ENCODE measurements at places on chromosomes 2 and 18.

GRCh38 chr2:232319067-232319802, 59.3 kb upstream of the ALPP start:
- DNase-seq = no peak

- DNase-seq = no peak
Measured at GRCh38 chr2:503288-503999, 173.8 kb downstream of the TMEM18 start.

DNA sequence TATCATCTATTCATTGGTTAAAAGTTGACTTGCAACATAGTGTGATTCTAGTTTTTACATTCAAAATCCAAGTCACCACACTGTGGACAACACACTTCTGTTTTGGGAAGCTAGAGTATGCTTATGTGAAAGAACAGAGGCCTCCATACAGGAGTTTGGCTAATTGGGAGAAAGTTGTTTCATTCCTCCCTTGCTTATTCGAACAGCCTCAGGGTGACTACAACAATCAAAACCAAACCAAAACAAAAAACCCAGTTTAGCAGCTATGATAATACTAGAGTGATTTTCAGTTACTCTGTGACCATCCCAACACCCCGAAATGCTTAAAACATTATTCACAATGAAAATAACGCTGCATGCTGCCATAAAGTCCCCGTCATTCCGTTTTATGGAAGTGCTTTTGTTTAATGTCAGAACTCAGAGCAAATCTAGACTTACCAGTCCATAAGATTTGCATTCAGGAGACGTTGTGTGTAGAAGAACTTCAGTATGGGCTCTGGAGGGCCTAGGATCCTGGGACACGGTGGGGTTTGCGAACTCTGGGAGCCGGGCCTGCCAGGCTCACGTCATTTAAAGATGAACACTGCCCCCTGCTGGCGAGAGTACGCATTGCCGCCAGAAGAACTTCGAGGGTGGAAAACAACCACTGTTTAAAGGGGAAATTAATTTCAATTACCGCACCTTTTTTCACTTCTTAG, 111.4 kb downstream of the FTCDNL1 start:
- DNase-seq = no peak

DNA sequence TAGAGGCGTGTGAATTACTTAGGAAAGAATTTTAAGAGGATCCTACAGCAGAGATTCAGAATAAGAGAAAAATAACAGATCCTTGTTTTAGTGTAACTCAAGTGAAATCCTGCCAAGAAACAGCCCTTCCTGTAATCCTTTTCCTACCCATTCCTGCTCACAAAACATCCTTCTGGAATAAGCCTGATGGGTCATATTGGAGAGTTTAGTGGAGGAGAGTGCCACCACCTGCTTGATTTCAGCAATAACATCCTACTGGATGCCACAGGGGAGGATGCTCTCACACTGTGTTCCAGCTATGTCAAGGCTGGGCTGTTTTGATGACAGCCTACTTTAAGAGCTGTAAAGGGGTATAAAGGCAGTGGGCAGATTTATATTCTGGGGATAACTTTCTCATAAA, 54.8 kb upstream of the CCDC178 start:
- peak; percentile 12 for DNase-seq

GRCh38 chr18:44765456-44765855, 84.8 kb downstream of the SETBP1 start:
- no peak for DNase-seq

GRCh38 chr2:149562324-149562723, 25.3 kb downstream of the MMADHC start:
- no peak for DNase-seq

DNA sequence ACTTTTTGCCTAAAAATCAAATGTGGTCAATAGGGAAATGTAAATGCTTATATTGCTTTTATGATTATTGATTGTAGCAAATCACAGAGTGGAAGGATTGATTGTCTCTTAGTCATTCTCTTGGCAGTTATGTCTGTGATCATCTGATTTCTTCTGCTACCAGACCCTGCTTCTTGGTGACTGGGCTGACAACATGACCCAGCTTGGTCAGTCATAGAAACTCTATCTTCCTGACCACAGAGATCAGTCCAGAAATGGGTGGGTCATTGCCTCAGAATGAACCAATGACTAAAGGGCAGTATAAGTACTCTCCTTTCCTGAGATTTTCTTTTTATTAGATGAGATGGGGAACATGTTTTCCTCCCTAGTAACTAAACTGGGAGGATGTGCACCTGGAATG, 87.6 kb downstream of the MAIP1 start:
- no peak for DNase-seq

- DNase-seq = no peak
Measured at GRCh38 chr2:7665880-7666279, 748.7 kb downstream of the RNF144A start.

DNA sequence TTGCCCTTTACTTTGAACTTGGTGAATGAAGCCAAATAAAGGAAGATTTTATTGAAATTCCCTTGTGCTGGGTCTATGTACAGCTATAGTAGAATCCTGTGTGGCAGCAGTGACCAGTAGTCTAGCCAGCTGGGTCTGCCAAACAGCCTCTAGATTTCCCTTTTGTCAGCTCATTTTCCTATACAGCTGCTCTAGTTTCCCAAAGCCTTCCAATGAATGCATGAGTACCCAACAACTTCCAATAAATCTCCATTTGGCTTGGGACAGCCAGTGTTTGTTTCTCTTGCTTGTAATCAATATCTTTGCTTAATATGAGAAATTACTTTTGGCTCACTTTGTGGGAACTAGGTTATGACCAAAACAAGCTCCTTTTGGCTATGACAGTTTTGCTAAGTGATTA, 43.6 kb downstream of the SCN9A start:
- DNase-seq = no peak

GRCh38 chr18:75502286-75502685, 74.8 kb upstream of the SMIM21 start:
- DNase-seq = no peak

- peak; percentile 93 for DNase-seq
Measured at GRCh38 chr2:7773362-7774360, 856.4 kb downstream of the RNF144A start.

DNA sequence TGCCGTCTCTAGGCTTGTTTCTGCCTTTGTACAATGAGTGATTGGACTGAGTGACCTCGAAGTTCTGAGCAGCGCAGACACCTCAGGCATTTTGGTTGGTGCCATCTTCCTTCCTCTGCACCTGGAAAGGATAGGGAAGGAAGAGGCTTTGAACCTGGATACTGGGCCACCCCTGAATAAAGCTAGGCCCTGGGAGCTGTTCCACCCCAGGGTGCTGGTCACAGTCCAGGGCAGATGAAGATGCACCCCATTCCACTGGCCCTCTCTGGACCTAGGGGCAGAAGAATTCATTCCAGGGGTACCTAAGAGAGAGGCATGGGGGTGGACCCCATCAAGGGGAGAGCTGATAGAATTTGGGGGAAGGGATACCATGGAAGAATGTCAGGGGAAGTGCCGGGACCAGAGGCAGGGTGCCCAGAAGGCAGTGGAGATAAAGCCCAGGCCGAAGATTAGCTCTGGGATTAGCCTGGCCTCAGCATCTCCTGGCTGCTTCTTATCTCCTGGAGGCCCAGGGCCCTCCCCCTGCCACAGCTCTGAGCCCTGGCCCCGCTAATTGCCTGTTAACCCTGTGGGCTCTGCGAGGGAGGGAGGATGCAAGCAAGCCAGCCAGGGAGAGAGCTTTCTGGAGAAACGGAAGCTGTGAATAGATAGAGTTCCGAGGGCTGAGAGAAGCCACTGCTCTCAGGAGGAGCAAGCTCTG, 11.4 kb downstream of the ASIC4 start:
- no peak for DNase-seq

GRCh38 chr2:80519699-80520291, 215.2 kb upstream of the LRRTM1 start:
- DNase-seq = no peak

- no peak for DNase-seq
Measured at GRCh38 chr2:9803023-9803805, 40.1 kb upstream of the TAF1B start.

DNA sequence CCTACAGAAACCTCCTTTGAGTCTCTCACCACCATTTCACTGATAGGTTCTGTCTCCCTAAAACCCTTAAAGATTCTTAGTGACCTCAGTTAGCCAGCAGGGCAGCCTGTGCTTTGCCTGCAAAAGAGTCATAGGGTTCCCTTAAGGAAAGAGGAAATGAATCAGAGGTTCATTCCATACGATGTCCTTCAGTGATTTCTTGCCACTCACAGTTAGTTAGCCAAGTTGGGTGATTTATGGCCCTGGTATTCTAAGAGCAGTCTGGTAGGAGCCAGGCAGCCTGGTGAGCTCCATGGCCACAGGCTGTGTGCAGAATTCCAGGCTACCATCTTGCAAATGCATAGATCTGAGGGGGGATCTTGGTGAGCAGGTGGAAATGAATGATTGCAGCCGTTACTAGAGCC, 18.7 kb upstream of the CCBE1 start:
- peak; percentile 87 for DNase-seq
